ENCODE measurements at places on chromosomes 1 and 21.

DNA sequence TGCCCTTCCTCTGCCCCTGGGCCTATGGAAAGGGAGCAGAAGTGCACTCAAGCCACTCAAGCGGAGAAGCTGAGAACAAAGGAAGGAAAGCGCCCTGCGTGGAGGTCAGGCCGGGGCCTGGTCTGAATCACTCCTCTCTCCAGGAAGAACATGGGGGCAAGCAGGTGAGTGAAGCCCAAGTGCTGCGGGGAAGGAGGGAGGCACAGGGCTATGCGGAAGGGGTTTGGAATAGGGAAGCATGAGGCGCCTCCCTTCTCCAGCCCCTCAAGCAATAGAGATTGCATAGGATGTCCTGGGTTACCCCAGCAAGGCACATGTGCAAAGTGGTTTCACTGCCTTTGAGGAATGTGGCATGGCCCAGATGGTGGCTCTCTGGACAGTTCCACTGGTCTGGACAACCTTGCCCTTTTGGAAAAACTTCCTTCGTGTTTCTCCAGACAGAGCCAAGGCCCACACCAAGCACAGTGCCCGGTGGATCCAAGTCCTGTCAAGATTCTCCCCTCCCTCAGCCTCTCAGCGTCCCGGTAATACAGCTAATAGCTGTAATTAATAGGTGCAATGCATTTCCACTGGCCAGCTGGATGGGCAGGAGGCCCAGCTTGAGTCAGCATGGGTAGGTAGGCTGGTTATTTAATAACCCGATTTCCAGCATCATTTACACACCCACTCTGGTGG, 13.7 kb downstream of the BLACAT1 start:
- DNase-seq = no peak

- no peak for DNase-seq
Observed at GRCh38 chr1:154306151-154306550, 14.7 kb upstream of the AQP10 start.

DNA sequence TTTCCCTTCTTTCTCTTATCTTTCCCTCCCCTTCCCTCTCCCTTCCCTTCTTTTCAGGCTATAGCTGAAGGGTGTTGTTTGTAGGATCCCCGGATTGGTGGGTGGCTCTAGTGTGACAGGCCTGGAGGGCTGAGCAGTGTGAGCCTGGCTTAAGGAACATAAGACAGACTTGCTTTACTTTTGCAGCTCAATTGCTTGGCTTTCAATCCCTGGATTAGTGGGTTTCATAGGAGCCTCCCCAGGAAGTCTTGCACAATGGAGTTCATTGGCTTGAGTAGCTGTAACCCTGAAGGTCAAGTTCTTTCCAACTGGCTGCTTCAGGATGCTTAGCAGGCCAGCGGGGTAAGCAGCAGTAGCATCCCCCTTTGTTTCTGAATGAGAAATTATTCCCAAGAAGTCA, 126.7 kb downstream of the CAMTA1 start:
- no peak for DNase-seq

GRCh38 chr1:92315766-92316599, 17.1 kb downstream of the RPAP2 start:
- DNase-seq = no peak

DNA sequence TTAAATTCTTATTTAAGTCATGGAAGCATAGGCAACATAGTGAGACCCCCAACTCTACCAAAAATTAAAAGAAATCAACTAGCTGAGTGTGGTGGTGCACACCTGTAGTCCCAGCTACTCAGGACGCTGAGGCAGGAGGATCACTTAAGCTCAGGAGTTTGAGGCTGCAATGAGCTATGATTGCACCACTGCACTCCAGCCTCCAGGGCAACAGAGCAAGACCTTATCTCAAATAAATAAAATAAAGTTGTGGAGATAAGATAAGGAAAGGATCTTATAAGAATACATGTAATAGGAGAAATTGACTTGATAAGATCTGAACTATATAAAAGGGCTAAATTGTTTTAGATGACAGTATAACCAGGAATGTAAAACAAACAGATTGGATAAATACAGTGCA, 2.3 kb upstream of the BATF3 start:
- no peak for DNase-seq

DNA sequence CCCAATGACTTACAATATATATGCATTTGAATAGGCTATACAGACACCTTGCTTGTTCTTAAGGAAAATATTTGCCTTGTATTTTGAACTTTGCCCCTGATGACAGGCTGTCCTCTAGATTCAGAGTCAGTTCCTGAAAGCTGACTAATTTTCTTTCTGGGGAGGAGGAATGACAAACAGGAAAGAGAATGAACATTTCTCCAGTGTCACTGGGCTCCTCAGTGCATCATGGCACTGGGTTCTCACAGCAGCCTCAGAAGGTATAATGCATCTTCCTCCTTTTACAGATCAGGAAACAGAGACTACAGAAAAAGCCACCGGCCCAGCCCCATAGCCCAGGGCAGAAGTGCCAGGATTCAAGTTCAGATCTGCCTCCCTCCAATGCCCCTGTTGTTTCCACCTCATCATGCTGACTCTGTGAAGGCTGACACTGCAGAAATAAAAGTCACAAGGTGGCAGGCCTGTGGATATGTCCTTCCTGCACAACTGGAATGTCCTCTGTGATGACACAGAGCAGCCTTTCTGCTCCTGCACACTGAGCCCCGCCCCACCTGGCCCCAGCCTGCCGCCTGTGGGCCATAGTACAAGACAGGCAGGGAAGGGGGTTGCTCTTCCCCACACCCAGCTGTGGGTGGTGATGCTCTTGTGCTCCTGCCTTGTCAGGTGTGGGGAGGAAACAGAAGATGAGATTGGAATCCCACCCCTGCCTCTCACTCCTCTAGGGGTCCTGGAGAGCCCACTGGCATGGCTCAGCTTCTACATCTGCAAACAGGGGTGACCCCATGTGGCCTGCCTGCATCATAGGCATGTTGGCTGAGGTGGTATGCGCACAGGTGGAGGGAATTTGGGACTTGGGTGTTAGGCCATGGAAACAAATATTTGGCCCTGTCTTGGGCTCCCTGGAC, 6.4 kb downstream of the TTC22 start:
- no peak for DNase-seq

GRCh38 chr1:106232128-106232527, 824.3 kb upstream of the PRMT6 start:
- DNase-seq = no peak

DNA sequence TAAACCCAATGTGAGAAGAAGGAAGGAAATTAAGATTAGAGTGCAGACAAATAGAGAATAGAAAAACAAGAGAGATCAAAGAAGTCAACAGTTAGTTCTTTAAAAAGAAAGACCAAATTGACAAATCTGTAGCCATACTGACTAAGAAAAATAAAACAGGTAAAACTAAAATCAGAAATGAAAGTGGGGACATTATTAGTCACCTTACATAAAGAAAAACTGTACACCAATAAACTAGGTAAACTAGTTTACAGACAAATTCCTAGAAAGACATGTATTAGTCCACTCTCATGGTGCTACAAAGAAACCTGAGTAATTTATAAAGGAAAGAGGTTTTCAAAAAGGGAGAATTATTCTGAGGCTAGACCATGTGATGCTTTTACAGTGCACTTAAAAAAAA, 22.3 kb downstream of the BLZF1 start:
- no peak for DNase-seq

DNA sequence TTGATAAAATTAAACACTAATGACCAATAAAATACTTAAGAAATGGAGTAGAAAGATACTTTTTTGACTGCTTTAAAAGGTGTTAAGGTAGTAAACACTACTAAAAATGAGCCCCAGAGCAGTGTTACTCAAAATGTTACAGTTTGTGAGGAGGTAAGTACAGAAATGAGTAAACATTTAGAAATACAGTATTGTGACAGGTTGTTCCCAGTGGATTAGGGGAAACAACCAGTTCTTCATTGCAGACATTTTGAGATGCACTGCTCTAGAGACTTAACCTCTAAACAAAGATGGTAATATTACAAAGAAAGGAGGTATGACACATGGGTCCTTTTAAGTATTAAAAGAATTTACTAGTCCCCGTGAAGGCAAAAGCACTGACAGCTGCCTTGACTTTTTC, 12.7 kb downstream of the DHX9 start:
- no peak for DNase-seq

DNA sequence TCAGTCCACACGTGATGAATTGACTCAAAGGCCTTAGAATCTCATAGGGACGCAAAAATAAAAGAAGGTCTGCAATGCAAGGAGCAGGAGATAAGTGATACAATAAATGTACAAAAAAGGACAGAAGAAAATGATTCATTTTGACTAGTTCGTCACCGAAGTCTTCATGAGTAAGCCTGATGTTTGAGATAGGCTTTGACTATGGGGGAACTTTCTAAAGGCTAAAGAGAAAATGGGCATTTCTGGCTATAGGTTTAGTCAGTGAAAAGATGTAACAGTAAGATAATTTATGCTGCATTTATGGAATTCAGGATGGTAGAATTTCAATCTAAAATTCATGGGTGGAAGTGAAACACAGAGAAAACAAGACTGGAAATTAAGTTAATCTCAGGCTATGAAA, 163.0 kb downstream of the ADGRL4 start:
- no peak for DNase-seq

GRCh38 chr1:36663772-36664430, 181.2 kb upstream of the CSF3R start:
- no peak for DNase-seq

DNA sequence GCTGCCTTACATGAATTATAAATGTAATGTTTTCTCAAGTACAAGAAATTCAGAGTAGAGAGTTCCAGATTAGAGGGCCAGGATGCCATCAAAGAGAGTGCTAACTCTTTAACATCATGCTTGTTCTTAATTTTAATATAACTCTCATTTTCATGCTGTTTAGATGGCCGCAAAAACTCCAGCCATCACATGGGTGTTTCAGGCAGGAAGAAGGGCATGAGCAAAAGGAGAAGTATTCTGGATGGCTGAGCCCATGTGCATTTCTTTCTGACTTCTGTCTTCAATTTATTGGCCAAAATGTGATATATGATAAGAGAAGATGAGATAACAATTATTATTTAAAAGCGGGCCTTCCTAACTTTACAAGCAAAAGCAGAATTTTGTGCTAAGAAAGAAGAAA, 1328.6 kb downstream of the MRPL39 start:
- DNase-seq = no peak

DNA sequence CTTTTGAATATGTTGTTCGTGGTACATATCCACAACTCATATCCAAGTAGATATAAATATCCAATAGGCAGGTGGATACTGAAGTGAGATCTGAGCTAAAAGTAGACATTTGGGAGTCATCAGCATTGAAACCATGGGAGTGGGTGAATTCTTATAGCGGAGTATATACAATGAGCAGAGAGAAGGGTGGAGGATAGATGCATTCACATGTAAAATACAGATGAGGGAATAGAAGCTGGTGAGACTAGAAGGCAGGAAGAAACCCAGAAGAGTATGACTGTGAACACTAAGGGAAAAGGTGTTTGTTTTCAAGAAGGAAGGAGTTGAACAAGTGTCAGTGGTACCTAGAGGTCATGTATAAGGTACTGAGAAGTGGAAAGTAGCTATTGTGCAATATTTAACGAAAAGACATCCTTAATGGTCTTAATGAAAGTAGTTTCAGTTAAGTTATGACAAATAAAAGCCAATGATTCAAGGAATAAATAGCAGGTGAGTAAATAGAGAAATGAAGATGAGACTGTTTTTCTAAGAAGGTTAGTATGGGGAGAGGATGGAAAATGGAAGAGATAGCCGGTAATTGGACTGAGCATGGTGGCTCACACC, 181.6 kb upstream of the CACYBP start:
- no peak for DNase-seq

DNA sequence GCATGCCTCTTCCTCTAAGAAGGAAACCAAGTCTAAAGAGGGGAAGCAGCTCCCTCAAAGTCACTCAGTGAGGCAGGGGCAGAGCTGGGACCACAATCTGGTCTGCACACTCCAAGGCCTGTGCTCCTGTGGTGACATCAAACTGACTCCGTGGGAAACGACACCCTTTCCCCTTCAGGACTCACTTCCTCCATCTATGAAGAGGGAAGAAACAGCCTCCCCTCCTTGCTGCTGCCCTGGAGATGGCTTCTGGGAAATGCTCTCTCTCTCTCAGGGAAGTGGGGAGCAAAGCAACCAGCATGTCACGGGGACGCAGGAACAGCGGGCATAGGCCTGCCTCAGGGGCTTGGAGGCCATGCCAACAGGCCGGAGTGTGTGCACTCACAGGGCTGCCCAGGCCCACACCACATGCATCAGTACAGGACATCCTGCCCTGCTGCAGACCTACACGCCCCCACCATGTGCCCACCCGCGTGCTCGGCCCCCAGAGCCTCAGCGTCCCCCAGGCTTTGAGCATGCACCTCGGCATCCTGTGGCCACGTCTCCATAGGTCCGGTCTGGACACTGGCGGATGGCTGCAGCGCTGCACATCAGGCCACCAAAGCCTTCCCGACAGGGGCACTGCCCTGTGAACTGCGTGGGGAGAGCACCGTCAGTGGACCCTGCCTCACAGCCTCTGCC, 25.7 kb downstream of the LAMB3 start:
- no peak for DNase-seq

GRCh38 chr1:18603212-18603852, 27.3 kb upstream of the PAX7 start:
- no peak for DNase-seq

DNA sequence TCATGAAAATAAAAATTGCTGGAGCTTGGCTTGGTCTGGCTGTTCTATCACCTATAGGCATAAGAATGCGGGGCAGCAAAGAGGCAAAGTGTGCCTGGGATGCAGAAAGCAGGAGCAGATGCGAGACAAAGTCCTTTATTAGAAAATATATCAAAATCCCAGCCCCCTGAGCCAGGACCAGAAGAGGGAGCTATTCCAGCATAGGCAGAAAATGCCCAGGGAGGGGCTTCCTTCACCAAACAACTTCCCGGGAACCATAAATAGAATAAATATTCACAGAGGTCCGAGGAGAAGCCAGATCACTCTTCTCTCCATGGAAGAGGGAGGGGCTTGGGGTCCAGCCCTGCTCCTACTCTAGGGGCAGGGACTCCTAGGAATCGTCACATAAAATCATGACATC, 5.0 kb downstream of the PPOX start:
- DNase-seq = no peak

DNA sequence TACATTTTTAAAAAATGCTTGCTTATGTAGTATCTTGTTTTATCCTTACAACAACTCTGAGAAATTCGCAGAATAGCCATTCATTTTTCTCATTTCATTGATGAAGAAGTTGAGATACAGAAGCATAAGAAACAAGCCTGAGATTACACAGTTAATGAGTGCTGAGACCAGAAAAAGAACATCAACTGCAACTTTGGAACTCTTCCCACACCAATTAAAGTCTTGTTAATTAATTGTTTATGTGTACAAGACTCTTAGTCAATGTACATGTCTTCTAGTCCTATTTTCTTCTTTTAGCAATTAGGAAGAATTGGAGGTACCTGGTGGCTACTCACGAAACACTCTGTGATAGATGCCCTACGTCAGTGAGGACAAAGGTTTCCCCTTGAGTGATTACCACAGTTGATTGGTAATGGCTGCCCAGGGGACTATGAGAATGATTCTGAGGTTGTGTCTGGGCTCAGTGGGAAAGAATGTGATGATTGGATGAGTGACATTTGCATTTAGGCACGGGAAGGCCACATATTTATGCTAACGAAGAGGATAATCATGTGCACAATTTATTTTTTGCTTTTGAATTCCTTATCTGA, 187.4 kb upstream of the KCNK2 start:
- no peak for DNase-seq

Measured in stimulated activated CD8-positive, alpha-beta memory T cell treated with anti-CD3 and anti-CD28 coated beads, Interleukin-2, amount 100 ng/mL, for 1 hour (primary cell).